ENCODE measurements at places on chromosomes 16 and 17.

- no peak for DNase-seq
Observed at GRCh38 chr17:38943607-38944006, 18.2 kb downstream of the LASP1NB start.

- DNase-seq, result no peak
Observed at GRCh38 chr17:33377837-33378595, 84.9 kb upstream of the ASIC2 start.

DNA sequence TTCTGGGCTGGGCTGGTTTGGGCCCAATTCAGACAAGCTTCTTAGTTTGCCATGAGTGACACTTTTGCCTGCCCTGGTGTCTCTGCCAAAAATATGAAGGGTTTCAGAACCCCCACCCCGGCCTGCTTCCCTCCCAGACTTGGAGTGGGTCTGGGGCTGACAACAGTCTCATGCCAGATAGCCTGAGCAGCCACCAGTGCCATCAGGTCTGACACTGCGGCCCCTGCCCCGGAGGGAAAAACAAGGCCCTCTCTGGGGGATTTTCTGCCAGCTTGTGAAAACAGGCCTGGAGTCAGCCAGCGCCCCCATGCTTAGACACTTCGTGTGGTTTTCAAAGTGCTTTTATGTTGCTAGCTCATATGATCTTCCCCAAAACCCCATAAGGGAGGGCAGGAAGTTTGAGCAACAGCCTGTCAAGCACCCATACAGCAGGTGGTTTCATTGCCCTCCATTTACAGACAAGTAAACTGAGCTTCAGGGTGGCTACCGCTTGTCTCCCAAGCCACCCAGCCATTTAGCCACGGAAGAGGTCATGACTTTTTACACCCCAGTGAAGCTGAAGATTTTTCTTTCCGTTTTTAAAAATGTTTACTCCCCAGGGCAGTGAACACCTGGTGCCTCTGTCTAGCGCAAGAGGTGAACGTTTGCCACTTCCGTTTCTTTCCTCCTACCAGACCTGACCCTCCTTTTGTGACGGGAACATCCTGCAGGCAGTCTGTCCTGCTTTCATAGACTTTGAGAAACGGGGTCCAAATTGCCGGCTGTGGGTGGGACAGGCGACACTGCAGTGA lies 300.6 kb downstream of the SEC14L1 start:
- peak; percentile 57 for DNase-seq

DNA sequence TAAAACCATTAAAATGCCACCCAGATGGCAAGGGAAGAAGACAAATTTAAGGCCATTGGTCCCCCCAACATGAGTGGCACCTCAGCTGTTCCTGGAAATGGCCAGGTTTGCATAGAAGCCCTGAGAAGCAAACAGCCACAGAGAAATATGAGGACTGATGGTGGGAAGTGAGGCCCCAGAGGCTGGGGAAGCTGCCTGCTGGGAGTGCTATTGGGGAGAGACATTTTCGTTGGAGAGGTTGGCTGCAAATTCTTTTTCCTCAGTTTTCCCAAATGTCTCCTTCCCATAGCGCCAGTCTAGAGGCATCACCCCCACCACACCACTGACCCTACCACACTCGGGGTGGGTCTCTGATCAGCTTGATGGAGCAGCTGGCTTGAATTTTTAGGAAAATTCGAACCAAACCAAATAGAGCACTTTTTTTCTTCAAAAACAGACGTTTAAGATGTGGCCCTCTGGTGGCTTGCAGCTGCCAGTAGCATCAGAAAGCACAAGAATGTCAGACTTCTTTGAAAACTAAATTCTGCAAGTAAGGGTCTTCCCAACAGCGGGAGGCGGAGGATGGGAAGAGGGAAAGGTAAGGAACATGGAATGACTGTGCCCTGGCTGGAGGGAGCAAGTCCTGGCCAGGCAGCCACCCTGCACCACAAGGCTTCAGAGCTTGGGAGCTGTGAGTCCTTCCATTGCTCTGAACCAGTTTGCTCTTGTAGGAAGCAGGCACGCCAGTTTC lies 13.2 kb upstream of the SLC12A3 start:
- DNase-seq, result no peak

DNA sequence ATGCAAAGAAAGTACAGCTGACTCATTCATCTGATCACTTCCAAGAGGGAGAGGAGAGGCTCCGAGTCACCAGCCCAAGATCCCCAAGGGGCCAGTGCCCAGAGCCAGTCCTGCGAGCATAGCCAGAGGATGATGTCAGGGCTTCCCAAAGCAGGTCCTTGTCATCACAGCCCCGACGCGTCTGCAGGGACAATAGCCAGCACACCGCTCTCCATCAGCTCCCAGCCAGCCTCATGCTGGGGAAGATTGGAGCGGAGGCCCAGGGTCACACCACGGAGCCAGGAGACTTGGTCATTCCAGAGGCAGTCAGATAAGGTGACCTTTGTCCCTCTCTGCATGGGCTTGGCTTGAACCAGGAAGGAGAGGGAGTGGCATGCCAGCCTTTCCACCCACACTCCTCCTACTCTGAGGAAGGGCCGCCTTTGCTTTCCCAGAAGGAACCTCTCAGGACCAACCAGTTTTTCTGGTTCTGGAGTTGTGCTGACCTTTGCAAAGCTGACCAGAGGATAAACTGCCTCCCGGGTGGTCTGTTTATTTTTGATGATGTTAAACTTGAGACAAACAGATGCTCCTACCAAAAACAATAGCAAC lies 58.3 kb upstream of the ARHGAP44 start:
- DNase-seq, result no peak

DNA sequence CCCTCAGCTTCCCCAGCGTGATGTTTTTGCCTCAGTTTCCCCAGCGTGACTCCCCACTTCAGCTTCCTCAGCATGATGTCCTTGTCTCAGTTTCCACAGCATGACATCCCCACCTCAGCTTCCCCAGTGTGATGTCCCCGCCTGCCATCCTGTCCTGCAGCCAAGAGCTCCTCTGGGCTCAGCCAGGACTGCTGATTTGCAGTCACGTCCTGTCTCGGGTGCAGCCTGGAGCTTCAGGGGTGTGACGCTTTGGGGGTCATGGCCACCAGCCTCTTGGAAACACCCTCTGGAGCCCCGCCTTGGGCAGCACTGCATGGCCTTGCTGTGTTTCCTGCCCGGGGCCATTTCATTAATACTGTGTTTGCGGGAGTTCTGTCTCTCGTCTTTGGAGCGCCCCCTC lies 16.5 kb upstream of the NUDT16L1 start:
- no peak for DNase-seq

- DNase-seq, result peak; percentile 13
Observed at GRCh38 chr16:29770250-29770929, 7.7 kb upstream of the ZG16 start.

- DNase-seq, result no peak
Observed at GRCh38 chr17:74303305-74303704, 22.7 kb upstream of the KIF19 start.

GRCh38 chr16:5066511-5066910 lies 755 bp upstream of the C16orf89 start:
- no peak for DNase-seq

DNA sequence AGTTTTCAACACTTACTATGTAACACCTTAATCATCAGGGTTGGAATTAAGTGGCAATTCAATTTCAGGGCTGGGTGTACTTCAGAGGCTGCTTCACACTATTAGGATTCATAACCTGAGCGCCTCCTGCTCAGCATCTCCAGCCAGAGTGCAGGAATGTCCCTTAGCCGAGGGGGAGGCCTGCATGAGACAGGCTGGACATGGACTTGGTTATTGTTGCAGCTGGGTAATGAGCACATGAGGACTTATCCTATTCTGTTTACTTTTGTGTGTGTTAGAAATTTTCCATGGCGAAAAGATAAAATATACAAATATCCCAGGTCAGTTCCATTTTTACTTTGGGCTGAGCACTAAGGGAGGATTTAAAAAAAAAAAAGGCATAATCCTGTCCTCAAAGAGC lies 10.4 kb downstream of the PMM2 start:
- no peak for DNase-seq

- DNase-seq, result peak; percentile 5
Observed at GRCh38 chr17:17579691-17580090, 11.8 kb downstream of the PEMT start.
